ENCODE measurements at places on chromosomes 7 and 10.

DNA sequence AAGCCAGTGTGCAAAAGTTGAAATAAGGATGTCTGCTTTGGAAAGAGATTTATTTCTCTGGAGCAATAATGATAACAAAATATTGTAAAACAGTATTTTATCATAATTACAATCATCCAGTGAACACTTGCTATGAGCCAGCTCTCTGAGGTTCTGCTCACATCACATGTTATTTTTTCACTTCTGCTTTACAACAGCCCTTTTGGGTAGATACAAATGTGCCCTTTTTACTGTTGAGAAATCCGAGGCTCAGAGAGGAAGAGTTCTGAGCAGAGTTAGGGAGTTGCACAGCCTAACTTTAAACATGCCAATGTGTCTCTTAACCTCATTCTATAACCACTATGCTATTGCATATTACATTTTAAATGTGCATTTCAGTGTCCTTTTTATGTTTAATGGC lies 232.6 kb upstream of the CDC14C start:
- DNase-seq = no peak

DNA sequence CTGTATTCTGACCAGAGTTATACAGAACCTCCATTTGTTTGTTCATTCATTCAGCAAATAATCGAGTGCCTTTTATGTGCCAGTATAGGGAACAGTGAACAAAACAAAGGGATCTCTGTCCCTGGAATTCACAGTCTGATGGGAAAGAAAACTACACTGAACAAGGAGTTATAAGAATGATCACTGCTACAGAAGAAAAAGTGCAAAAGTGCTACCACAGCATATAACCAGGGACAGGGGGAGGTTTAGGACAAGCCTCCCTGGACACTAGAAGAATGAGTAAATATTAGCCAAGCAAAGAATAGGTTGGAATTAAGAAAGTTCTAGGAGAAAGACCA lies 4.2 kb downstream of the CLDN12 start:
- no peak for DNase-seq

DNA sequence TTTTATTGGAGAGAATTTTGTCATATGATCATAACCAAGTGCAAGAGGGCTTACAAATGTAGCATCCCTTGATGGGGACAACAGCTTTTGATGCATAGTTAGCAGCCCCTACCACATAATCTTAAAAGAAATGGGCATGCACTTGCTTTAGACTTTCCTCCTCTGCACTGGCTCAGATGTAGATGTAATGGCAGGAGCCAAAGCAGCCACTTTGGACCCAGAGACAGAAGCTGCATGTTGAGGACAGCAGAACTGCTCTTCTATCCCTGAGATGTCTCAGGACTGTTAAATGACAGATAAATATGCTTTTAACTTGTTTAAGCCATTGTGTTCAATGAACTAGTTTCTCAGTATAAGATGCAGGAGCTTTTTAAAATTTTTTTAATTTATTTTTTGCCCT lies 450.7 kb downstream of the TYW1 start:
- no peak for DNase-seq

GRCh38 chr7:116265881-116266280 lies 55.5 kb downstream of the TES start:
- no peak for DNase-seq

DNA sequence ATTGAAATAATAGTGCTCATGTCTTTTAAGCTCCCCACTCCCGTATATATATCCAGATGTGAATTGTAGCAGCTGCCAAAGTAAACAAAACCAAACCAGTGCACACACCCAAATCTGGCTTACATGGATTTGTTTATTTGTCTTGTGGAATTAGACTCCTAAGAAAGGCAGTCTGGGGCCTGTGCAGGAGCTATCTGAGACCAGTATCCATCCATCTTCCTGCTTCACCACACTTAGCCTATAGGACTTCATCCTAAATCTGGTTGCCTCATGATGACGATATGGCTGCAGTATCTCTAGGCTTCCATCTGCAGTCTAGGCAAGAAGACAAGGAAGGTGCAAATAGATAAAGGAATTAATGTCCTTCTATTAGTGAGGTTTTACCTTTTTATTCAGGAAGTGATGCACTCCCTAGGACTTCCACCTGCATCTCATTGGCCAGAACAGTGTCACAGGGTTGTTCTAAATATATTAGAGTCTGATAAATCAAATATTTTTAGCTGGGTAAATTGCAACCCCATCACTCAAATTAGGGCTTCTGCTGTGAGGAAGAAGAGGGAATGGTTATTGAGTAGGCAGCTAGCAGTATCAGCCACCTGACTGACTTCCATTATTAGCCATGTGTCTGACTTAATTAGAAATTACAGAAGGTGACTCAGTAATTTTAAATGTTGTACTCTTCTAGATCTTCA lies 6.0 kb downstream of the WIPF3 start:
- DNase-seq = no peak

GRCh38 chr7:29319719-29320521 lies 125.3 kb downstream of the CHN2 start:
- DNase-seq = no peak

- peak; percentile 78 for DNase-seq
Observed at GRCh38 chr7:1432411-1433082, 26.7 kb downstream of the MICALL2 start.
